ENCODE measurements at places on chromosomes 16 and 17.

GRCh38 chr17:13359774-13360173, 242.0 kb downstream of the HS3ST3A1 start:
- DNase-seq, result no peak

DNA sequence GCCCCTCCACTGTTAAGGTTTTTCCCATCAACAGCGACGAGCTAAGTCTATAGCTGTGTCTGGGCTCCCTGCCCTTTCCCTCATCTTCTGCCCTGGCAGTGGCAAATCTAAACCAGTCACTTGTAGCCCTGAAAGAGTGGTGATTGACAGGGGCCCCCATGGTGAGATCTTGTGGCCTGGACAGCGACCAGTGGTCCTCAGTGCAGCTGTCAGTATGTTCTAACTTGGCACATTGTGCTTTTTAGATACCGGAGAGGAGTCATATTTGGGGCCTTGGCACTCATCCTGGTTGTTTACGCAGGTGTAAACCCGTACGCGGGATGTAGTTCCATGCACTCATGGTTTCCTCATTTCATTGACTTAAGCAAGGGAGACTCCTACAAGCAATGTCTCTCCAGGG, 57.5 kb upstream of the ARHGAP44 start:
- DNase-seq, result no peak

DNA sequence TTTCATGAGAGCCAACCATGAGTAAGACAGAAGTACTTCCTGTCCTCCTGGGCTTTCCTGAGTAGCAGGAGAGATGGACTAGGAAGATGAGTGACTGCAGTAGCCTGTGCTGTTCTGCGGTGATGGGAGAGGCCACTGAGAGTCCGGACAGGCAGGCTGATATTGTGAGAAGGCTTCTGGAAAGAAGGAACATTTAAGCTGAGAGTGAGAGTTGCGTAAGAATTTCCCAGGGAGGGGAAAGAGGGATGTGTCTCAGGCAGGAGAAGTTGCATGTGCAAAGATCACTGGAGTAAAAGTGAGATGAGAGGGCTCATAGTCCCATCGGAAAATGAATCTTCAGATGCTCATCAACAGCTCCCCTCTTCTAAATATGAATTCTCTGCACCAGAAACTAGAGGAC, 258.3 kb downstream of the RBFOX1 start:
- no peak for DNase-seq

GRCh38 chr16:48583075-48584065, 26.6 kb downstream of the N4BP1 start:
- no peak for DNase-seq

GRCh38 chr16:49959552-49960277, 65.3 kb upstream of the CNEP1R1 start:
- DNase-seq, result no peak

DNA sequence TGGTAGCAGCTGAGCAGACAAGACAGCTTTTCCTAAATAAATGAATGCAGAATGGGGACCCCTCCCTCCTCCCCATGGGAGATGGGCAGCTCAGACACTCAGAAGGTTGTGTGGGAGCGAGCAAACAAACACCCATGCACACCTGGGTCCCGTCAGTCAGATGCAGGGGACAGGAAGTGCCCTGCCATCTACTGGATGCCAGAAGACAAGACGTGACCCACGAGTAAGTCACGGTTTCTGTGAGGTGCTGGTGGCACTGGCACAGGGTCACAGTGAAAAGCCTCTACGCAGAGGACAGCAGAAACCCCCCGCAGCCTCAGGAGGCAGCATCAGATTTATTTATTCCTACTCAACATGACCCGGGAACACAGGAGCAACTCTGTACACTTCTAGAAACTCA, 8.4 kb downstream of the HBQ1 start:
- no peak for DNase-seq

DNA sequence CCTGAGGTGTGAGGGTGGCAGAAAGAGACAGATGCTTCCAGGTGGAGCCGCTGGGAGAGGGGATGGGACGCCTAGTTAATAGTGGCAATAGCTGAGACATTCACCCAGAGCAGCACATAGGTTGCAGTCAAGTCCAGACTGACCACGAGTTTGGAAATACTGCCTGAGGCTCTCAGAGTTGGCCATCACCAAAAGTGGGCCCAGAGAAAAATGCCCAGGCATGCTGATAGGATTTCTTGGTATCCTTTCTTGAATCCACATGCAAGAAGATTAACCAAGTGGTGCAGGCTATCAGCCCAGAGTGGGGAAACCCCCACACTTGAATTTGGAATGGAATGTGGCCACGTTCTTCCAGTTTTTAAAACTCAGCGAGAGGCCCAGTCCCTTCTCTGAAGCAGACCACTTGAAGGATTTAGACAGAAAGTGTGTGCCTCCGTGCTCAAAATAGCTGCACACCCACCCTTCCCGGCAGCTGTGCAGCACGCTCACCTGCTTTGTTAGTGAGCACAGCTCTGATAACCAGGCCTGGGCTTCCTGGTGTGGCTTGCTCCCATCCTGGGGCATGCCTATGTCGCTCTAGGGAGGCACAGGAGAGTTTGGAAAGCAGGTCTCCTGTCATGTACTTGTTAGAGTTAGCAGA, 35.7 kb downstream of the PLD6 start:
- no peak for DNase-seq

DNA sequence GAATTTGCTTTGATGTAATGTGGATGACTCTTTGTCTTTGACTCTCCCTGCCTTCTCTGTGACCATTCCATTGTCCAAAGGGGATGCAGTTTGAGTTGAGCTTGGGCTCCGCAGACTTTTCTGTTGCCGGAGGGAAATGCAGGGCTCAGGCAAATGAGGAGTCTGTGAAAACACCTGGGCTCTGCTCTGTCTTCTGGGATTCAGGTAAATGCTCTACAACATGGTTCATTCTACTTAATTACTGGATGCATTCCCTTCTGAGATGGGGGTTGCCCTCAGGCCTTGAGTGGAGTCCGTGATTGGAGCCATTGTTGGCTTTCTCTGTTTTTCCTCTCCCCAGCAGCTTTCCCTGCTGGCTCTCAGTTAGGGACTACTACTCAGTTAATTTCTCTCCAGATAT, 26.4 kb upstream of the SPNS2 start:
- DNase-seq, result no peak

GRCh38 chr17:72539981-72540897, 419.4 kb downstream of the SOX9 start:
- DNase-seq, result peak; percentile 25

GRCh38 chr17:36507266-36507665, 20.8 kb downstream of the ZNHIT3 start:
- no peak for DNase-seq

GRCh38 chr17:9410301-9410700, 165.3 kb downstream of the STX8 start:
- no peak for DNase-seq

DNA sequence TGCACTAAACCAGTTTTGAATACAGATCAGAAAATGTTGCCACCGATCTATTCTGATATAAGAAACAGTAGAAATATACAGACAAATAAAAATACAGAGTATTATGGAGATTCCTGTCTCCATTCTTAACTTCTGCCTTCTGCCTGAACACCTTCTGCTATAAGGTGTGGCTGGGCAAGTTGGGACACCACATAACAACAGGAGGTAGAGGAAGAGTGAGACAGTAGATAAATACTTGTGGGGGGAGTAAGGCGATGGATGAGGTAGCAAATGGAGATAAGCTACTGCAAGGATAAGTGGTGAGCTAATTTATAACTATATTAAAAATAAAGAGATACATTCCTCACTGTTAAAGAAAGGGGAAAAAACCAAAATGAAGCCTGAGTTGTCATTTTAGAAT, 143.7 kb downstream of the CDH8 start:
- DNase-seq, result no peak

DNA sequence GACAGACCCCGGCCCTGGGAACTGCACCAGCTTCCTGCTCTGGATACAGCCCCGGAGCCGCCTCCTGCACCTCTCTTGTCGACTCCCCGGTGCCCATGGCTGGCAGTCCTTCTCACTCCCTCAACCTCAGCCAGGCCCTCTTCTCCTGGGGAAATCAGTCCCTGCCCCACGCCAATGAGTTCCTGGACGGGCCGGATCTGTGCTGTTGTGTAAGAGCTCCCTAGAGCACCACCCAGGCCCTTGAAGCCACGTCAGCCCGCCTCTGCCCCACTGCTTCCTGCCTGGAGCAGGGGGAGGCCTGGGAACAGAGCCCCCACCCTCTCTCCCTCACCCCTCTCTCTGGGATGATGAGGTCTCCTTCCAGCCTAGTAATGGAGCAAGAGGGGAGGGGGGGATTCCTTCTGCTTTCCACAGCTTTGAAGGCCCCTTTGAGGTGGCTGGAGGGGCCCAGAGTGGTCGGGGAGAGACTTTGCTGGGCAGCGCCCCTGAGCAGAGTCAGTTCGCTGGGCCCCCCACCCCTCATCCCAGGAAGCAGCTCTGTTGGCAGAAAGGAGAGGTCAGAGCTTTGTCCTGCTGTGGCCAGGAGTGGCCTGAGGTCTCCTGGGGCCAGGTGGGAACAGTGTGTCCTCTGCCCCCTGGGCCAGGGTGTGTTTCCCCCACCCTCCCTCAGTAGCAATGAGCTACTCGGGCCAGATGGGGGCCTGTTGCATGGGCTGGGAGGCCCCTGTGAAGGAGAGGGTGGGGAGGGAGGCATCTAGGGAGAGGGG, 3.8 kb downstream of the PRR29 start:
- DNase-seq, result peak; percentile 32

DNA sequence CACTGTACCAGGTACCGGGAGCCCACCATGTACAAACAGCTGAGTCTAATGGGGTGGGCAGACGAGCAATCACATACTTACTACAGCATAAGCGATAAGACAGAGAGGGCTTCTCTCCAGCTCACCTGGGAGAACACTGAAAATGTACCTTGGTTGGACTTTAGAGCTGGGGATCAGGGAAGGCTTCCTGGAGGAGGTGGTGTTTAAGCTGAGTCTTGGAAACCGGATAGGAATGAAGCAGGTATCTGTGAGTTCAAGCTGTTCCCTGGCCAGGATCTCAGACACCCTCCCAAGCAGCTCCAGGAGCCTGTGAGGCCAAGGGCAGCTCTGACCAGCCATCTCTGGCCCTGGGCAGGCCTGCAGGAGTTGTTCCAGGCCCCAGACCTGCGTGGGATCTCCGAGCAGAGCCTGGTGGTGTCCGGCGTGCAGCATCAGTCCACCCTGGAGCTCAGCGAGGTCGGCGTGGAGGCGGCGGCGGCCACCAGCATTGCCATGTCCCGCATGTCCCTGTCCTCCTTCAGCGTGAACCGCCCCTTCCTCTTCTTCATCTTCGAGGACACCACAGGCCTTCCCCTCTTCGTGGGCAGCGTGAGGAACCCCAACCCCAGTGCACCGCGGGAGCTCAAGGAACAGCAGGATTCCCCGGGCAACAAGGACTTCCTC, 8.0 kb upstream of the SERPINF1 start:
- DNase-seq, result no peak

- no peak for DNase-seq
These were observed 10.1 kb downstream of the ST6GALNAC2 start for GRCh38 chr17:76575570-76575969.

- DNase-seq, result no peak
These were observed 584 bp downstream of the PMP22 start for GRCh38 chr17:15264542-15264941.

DNA sequence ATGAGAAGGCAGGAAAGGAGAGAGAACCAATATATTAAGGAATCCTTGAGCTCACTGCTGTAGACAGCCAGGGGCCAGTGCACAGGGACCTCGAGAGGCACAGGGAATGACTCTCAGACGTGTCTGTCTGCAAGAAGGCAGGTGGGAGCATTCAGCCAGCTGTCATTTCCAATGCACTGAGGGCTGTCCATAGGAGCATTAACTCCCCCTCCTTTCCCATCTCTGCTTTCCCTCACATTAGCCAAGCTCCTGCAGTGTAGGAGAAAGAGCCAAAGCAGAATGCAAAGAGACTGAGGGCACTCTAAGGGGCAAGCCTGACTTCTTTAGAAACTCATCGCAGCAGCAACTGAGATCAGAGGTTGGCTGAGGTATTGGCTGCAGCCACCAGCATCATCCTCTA, 218.3 kb downstream of the CDH13 start:
- DNase-seq, result no peak

GRCh38 chr16:50718061-50718760, 23.7 kb upstream of the CYLD start:
- no peak for DNase-seq

GRCh38 chr16:24753437-24753836, 24.0 kb downstream of the TNRC6A start:
- DNase-seq, result no peak

DNA sequence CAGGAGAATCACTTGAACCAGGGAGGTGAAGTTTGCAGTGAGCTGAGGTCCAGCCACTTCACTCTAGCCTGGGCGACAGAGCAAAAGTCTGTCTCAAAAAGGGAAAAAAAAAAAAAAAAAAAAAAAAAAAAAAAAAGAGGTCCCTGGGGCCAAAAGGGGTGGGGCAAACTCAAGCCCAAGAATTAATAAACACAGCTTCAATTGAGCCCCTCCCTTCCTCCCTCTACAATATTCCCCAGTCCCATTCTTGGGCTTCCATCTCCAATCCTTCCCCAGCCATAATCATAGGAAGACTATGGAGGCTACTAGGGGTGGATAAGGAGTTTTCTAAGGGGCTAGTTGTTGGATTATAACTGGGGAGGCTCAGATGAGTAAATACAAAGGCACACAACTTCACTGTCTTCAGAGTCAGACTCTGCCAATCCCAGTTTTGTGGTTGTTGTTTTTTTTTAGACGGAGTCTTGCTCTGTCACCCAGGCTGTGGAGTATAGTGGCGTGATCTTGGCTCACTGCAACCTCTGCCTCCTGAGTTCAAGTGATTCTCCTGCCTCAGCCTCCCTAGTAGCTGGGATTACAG, 9.5 kb downstream of the CAVIN1 start:
- no peak for DNase-seq

GRCh38 chr17:81176666-81177065, 10.6 kb upstream of the AATK start:
- no peak for DNase-seq

DNA sequence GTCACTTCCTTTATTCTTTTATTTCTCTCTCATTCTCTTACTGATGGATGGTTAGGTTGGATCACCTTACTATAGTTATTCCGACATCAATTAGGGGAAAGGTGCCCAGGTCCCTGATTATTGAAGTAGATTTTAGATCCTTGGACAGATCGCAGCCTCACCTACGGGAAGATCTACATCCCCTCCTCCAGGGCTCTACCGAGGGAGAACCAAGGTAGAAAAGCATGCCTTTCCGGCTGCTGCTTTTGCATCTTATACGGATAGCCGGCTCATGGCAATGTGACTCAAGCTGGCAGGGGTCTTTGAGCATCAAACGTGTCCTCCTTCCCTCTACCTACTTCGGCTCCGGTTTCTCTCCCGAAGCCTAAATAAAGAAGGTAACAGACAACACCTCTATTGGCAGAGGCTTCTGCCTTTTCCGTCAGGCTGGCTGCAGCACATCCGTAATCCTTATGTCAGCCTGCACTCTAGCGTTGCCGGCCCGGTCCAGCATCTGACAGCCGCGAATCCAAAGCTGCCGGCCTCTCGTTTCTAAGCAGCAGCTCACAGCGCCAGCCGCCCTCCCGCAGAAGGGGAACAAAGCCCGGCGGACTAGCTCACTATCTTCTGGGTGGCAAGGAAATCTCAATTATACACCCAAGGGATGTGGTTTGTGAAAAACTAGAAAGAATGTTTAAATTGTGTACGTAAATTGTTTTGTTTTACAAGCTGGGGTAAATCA, 46.9 kb downstream of the IRX6 start:
- DNase-seq, result peak; percentile 3

GRCh38 chr17:3927628-3928340, 11.5 kb upstream of the P2RX1 start:
- no peak for DNase-seq
